Stimulated activated naive CD4-positive, alpha-beta T cell (primary cell): ENCODE measurements at places on chromosomes 16 and 17.

GRCh38 chr16:58028541-58029070, 3.1 kb downstream of the MMP15 start:
- no peak for DNase-seq

- no peak for DNase-seq
Observed at GRCh38 chr17:68152161-68152571, 95.7 kb upstream of the AMZ2 start.

DNA sequence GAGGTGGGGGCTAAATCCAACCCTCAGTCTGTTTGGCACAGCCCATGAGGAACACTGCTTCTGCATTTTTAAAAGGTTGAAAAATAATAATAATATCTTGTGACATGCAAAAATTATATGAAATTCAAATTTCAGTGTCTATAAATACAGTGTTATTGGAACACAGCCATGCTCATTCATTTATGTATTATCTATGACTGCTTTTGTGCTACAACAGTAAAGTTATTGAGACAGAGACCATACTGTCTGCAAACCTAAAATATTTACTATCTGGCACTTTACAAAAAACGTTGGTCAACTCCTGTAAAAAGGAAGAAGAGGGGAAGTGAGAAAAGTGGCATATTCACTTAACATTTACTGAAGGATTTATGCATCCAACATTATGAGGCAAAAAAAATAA, 3.1 kb downstream of the ABCA5 start:
- DNase-seq, result no peak

GRCh38 chr16:22323173-22323958, 26.2 kb downstream of the POLR3E start:
- no peak for DNase-seq

GRCh38 chr17:38416840-38417209, 11.4 kb upstream of the ARHGAP23 start:
- no peak for DNase-seq

GRCh38 chr16:19746561-19746960, 28.5 kb downstream of the IQCK start:
- DNase-seq, result no peak

DNA sequence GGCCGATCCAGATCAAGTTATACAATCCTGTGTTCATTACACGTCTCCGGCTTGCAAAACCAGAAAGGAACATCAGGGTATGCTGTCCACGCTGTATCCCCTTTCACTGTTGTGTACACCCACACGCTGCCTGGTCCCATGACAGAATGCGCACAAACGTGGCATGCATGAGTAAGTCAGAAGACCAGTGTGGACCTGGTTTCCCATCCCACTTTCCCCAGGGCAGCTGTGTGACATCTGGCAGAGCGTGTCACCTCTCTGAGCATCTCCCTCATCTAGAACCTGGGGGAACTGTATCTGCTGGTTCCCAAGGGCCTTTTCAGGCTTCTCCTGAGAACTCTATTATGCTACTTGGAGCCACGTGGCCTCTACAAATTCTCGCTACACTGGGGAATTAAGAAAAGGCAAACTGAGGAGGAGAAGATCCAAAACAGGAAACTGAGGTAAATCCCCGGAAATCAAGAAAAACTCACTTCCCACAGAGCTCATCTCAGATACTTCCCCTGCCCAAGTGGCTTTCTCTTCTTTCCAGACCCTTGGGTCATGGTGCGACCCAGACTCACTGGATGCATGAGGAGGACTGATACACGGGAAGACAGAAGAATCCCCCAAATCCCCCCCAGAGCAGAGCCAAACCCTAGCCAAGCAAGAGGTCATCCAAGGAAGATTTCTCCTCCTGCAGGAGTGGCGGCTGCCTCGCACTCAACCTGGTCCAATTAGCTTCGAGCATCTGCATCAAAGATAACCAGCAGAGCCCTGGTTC, 139.3 kb downstream of the GAS7 start:
- no peak for DNase-seq

- no peak for DNase-seq
Observed at GRCh38 chr16:81626181-81626674, 152.9 kb upstream of the PLCG2 start.

DNA sequence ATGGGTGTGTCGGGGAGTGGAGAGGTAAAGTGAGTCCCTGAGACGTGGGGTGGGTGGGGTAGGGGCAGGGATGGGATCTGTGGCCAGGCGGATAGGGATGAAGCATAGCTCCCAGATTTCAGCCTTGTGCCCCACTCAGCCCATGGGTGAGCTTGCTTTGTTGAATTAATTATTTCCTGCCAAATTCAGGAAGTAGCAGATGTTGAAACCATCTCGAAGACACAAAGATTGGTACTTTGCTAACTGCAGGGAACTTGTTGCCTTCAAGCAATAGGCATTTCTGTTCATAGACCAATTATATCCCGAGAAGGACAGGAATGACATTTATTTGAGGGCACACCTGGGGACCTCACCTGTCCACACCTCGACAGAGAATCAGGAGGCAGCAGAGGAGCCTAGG, 11.0 kb upstream of the C16orf74 start:
- no peak for DNase-seq

DNA sequence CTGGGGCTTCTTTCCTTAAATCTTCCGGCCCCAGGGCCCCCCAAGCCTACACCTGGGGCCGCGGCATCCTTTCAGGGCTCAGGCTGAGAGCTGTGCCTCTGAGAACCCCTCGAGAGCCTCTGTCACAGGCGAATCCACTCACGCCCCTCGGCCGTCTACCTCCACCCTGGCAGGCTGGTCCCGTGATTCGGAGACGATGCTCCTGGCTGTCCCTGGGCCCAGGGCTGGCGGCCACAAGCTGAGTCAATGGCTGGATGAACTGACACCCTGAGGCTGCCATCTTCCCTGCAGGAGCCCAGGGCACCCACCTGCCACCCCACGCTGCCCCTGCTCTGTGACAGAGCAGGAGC, 4.4 kb downstream of the TEPSIN start:
- no peak for DNase-seq

DNA sequence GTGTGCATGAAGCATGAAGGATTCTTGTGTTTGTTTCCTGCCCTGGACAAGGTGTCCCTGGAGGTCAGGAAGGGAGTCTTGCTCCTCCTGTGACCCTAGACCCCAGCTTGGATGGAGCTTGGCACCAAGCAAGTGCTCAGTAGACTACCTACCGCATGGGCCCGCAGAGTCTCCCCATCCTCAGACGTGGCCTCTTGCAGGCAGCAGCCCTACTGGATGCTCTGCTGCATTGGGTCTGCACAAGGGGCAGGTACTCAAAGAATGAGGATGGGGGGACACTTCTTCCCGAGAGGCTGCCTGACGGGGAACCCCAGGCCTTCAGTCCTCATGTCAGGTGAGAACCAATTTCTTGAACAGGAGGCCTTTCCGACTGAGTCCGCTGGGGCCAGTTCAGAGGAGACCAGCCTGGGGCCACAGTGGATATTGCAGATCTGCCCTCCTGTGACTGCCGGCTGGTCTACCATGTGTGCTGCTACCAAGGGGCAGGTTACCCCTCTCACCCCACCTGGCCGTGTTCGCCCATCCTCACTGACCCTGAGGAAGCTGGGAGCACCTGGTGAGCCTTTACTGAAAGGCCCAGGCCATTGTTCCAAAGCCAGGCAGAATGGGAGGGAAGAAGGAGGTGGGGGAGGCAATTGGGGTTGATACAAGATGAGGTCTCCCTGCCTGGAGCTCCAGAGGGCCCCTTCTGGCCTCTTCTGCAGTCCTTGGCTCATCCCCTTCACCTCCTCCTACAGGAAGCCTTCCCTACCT, 206.3 kb downstream of the RAB11FIP4 start:
- DNase-seq, result no peak

- DNase-seq, result no peak
Observed at GRCh38 chr16:72517154-72517553, 345.2 kb upstream of the PMFBP1 start.

DNA sequence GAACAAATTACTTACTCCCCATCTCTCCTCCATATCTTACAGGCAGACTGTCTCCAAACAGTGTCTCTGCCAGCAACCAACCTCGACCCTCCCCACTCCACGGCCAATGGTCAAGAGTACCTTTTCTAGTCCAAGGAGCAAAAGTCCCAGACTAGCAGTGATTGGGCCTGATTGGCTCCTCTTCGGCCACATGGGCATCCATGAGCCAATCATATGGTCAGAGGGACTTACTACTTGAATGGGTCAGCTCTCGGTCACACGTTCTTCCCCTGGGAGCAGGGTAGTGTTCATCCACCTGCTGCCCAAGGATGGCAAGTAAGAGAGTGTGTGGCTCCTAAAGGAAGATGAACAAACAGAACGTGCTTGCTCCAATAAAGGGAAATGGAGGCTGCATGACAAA, 84.6 kb downstream of the C16orf78 start:
- no peak for DNase-seq

DNA sequence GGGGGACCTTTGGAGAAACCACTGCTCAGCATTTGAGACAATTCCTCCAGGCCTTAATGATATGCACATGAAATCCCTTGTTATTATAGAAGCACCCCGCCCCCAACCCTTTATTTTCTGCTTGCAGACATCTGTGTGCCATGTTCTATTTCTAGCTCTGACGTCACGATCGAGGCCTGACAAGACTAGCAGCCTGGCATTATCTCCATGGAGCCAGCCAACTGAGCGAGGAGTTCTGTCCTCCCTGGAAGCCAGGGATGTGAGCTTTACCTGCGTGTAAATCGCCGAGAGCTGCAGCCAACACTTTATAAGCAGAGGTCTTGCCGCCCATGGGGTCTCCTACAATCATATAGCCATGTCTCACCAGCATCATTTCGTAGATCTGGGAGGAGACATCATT, 116.9 kb downstream of the DNAH3 start:
- DNase-seq, result no peak

GRCh38 chr17:78517421-78517820, 59.8 kb downstream of the DNAH17 start:
- DNase-seq, result no peak

GRCh38 chr17:30074730-30075129, 41.9 kb upstream of the NSRP1 start:
- no peak for DNase-seq

DNA sequence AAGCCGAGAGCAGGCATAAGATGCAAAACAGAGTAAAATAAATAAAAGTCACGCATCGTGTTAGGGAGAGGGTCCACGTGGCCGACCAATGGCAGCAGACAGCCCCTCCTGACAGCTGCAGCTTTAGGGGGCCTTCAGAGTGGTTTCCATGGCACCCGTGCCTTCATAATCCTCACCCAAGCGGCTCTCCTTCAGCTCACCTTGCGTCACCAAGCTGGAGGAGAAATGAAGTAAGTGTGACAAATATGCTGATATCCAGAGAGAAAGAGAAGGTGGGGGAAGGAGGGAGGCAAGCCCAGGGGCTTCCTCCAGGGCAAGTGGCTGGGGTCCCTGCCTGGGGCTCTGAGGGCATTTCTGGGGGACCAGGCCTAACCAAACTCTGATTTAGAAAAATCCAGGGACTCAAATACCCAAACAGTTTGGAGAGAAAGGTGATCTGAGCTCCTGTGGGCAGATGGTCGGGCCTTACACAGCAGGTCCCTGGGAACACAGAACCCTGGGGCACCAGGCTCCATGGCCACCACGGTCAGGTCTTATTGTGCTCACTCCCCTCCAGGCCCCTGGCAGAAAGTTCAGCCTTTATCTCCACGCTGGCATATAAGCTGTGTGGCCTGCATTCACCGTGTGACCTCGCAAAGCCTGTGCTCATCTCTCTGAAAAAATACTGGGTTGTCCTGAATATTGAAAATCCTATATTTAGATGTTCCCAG, 80.7 kb upstream of the TNRC6C start:
- no peak for DNase-seq

- no peak for DNase-seq
Observed at GRCh38 chr17:2542456-2542855, 30.8 kb upstream of the METTL16 start.
